ENCODE measurements at places on chromosomes 6 and 20.

DNA sequence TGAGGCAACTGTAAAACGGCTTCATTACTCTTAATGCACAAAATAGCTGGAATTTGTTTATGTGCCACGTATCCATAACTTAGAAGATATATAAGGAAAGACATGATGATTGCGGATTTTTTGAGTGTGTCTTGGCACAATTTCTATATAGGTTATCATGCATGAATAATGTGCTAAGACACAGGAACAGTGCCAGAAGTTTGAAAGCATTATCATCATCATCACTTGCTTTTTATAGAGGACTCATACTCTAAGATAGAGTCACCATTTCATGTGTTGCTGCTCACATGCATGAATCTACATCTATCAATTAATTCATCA is 113.4 kb downstream of the ELOVL4 start:
- no peak for DNase-seq

DNA sequence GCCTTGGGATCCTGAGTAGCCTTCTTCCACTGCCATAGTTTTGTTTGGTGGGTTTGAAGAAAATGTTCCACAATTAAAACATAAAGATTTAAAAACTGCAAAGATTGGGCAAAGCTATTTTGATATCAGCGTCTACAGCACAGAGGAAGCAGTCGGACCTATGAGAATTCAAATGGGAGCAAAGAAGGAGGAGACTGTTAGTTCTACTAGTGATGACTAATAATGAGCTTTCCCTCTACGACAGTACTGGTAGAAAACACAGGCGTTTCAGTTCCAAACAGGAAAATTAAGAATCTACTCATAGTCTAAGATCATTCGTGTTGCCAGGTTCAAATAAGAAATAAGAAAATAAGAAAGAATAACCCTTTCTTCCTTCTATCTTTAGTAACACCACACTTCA is 121.2 kb downstream of the INSM1 start:
- no peak for DNase-seq

GRCh38 chr6:79947191-79948186 is at the start of gene ELOVL4:
TSS of gene ELOVL4 (minus strand) at chr6:79947553. CDS start at chr6:79947279, 274 bp downstream.
- DNase-seq: peak; percentile 56

- DNase-seq: no peak
These were observed 34.8 kb upstream of the ZFP64 start for GRCh38 chr20:52226370-52226769.

DNA sequence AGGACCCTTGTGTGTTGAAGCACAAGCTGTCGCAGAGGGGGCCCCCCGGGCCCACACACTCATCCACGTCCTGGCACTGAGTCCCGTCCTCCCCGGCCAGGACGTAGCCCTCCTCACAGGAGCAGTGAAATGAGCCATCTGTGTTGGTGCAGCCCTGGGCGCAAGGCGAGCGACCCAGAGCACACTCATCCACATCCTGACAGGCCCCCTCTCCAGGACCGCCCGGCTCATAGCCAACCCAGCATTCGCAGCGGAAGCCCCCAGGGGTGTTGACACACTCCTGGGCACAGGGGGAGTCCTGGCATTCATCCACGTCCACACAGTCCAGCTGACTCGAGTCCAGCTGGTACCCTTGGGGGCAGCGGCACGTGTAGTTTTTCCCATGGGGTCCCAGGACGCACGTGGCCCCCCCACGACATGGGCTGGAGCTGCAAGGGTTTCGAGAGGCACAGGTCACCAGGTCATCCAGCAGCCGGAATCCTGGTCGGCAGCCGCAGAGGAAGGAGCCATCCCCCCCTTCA is 1.2 kb downstream of the CD93 start:
- DNase-seq: no peak

GRCh38 chr6:161168281-161168891 is 105.5 kb downstream of the AGPAT4 start:
- DNase-seq: no peak

DNA sequence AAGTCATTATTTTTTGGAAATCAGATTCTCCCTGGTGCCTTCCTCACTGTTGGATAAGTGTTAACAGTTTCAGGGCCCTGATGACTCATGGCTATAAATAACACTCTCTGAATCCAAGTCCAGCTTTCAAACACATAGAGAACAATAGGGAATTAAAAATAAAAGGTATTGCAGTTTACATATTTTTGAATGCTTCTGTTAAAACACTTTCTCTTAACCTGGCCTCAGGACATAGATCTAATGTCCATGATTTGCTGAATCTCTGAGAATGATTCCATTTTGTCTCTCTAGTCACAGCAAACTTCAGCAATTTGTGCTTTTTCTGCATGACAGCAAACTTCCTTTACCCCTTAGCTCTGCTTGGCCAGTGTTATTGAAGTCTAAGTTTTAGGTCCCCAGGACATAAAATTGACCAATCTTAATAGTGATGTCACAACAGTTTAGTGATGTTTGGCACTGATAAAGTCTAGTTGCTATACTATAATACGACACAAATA is 1192.4 kb upstream of the CITED2 start:
- DNase-seq: no peak

DNA sequence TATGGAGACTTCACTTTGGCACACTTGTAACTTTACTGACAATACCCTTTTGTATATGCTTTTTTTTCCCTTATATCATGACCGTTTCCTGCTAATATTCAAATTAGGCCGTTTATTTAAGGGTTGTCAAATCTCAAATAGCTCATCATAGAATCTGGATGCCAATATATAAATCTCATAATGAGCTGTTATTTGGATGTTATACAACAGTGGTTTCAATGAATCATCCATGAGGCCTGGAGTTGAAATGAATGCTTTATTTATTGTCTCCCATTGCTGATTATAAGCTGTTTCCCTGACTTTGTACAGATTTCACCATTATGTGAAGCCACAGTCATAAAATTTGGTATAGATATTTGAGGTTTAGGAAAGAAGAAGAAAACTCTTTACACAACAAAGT is 256.1 kb downstream of the PLCB1 start:
- DNase-seq: no peak

GRCh38 chr6:2630359-2630758 is 120.4 kb downstream of the MYLK4 start:
- no peak for DNase-seq

DNA sequence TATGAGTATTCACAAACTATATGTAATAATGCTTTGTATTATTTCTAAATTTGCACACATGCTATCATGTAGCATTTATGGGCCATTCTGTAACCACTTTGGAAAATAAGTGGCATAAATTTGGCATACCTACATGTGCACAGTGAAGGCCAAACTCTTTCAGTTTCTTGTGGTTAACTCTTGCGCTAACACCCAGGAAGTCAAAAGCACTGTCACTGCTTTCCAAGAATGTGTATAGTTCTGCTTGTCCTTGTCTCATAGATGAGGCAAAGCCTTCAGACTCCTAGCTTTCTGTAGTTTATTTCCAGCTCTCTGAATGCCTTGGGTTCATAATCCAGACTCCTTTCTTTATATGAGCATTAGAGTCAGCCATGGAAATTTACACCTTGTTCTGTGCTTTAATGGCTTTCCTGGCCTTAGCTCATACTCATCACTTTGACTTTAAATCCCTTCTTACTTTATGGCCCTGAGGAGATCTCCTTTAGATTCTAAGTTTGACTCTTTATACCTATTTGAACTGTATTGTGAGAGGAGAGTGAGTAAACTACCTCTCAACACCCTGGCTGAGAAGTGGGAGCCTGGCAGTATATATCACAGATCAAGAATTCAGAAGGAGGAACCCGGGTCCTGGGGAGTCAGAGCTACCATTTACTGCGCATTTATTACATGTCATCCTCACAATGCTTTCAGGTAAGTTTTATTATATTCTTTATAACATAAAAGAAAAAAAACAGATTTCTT is 949 bp upstream of the SLC17A3 start:
- DNase-seq: no peak

DNA sequence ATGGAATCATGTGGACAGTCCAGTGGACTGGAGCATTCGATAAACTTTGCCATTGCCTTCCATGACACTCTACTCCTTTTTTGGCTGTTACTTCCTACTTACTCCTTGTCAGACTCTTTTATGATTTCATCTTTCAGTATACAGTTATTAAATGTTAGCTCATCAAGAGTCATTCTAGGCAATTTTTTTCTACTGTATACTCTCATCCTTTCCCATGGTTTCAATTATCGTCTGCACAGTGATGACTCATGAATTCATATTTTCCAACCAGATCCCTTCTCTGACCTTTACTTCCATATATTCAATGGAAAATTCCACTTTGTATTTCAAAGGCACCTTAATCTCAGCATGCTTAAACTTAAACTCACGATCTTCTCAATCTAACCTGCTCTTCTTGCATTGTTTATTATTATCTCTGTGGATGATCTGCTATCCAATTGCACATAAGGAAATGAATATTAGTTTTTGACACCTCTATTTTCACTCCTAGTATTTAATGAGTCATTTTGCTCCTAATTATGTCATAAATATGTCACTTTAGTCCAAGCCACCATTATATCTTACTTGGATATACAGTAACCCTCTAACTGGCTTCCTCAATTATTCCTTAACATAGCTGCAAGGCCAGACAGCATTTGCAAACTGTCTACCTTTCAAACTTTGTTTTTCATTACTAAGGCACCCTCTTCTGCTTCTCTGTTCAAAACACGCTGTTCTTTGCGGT is 427.5 kb downstream of the PHF3 start:
- no peak for DNase-seq

Data from stimulated activated CD4-positive, alpha-beta T cell treated with anti-CD3 and anti-CD28 coated beads, Interleukin-4, amount 100 ng/mL, for 1 hour (primary cell).